ENCODE measurements at places on chromosomes 7 and 10. TPM values are rescaled to one million over a fixed set of nuclear protein-coding genes. Genes with fewer than 3 reads are reported as not detected.

The PPP1R9A gene
- not detected for polyA plus RNA-seq

- no peak for DNase-seq
Observed at GRCh38 chr10:43045631-43046287, 31.1 kb upstream of the RET start.

DNA sequence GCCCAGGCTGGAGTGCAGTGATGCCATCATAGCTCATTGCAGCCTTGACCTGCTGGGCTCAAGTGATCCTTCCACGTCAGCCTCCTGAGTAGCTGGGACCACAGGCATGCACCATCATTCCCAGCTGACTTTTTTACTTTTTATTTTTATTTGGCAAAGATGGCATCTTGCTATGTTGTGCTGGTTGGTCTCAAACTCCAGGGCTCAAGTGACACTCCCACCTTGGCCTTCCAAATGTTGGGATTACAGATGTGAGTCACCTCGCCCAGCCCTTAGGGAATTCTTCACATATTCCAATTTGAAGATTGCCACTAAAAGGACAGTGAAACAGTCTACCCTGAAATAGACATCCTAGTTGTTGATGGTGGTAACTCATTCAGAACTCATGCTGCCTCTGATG lies 27.7 kb downstream of the SUGCT start:
- DNase-seq, result no peak

The NACAD gene
- not detected for polyA plus RNA-seq

The SRGN gene
- polyA plus RNA-seq, result 254 TPM

The CYP2C19 gene
- not detected for polyA plus RNA-seq
